Ammon's horn (tissue), 1 donor: ENCODE measurements at places on chromosomes 5 and 9.
A peak's percentile ranks its signal among the peaks of the same experiment; 100 is the strongest.

DNA sequence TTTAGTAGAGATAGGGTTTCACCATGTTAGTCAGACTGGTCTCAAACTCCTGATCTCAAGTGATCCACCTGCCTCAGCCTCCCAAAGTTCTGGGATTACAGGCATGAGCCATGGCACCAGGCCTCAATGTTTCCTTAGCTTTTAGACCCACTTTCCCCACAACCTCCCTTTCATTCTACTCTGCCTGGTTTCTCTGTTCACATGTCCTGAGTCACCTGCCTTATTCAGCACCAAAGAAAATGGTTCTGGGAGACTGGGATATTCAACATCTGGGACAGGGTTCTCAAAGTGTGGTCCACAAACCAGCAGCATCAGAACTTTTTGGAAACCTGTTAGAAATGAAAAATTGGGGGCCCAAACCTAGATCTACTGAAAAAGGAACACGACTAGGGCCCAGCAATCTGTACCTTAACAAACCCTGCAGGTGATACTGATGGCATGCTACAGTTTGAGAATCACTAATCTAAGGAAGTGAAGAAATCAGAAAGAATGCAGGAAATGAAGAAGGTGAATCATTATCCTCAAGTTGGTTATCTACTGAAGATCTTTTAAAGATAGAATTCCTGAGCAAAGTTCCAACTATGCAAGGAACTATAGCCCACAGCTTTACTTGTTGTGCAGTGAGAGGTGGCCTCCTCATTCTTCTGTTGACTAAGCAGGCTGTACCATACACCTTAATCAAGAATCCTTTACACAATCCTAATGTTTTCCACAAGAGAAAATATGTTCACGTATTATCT is 51.8 kb upstream of the CTNNAL1 start:
- DNase-seq = no peak

- peak; percentile 2 for DNase-seq
Observed at GRCh38 chr5:759781-760362, 24.7 kb downstream of the ZDHHC11B start.

DNA sequence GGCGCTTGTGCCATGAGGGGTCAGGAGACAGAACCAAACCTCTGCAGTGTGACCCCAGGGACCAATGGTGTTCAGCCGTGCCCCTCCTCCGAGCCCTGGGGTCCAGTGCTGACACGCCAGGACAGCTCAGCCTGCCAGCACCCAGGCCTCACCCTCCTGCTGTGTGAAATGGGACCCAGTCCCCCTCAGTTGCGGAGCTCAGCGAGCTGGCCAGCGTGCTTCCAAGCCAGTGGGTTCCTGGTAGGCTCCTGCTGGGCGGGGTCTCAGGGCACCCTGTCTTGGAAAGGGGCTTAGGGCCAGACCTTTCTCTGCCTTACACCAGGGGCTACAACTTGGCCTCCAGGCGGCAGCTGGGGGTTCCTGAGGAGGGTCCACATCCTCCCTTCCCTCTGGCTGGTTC is 4.4 kb downstream of the RNF44 start:
- DNase-seq = peak; percentile 3

- no peak for DNase-seq
Observed at GRCh38 chr5:141843156-141843927, 34.9 kb downstream of the PCDH1 start.
